D341Med (cell line): ENCODE measurements at places on chromosomes 13 and 19.

DNA sequence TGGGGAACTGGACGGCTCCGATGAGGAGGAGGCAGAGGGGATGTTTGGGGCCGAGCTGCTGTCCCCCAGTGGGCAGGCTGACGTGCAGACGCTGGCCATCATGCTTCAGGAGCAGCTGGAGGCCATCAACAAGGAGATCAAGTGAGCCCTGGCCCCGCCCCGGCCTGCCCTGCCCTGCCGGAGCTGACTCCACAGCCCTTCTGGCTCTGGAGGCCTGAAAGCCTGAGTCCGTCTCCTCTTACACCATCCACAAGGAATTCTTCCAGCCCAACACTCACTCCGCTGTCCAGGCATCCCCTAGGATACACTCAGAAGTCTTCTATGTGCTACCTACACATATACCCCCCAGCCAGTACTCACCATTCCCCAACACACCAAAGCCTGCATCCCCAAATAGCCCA lies 17.4 kb downstream of the PPFIA3 start:
- DNase-seq = no peak

- peak; percentile 36 for DNase-seq
These were observed 866 bp downstream of the COX7A1 start for GRCh38 chr19:36151144-36152018.

- no peak for DNase-seq
These were observed 32.7 kb downstream of the STK24 start for GRCh38 chr13:98544104-98544710.

DNA sequence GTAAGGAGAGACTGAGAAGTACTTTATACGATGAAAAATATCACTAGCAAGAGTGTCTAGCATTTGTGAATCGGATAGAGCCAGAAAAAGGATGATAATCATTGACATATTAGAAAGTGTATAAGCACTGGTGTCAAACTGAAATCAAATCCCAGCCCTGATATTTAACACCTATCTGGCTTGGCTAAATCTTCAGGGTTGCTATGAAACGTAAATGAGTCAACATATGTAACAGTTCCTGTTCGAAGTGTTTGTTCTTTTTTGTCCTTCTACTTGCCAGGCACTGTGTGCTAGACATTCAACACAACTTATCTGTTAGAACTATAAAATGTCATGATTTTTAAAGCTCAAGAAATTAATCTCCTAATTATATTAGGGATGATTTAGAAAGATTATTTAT lies 40.8 kb downstream of the SERPINE3 start:
- DNase-seq = peak; percentile 22

DNA sequence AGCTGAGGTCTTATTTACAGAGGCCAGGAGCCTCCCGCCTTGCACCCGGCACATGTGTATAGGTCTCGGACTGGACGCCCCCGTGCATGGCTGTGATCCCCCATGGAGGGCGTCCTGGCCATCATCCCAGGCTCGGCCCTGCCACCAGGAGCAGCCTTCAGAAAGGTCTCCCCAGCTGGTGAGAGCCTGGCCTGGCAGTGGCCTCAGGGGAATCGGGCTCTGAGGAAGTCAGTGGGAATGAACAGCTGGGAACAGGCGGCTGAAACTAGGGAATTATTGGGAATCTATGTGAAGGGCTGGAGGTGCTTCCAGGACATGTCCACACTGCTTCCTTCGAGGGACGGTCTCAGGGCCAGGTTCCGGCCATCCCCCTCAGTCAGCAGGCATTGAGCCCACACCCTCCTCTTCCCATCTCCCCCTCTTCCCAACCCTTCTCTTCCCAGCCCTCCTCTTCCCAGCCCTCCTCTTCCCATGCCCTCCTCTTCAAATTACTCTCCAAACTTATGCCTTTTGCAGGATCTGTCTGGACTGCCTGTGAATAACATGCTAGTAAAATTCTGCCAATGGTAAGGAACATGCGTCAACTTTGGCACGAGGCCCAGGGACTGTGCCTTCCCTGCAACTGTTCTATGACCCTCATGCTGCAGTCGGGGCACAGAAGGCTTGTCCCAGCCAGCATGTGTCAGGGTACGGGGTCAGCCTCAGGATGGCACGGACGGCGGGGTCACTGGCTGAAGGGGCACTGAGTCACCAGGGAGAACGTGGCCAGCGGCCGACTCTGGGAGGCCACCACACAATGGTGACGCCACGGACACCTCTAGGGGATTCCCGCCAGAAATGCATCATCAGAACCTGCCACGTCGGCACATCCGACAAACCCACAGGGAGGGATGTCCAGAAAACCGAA lies 24.2 kb upstream of the C13orf46 start:
- no peak for DNase-seq

GRCh38 chr19:15287496-15287895 lies 44.8 kb downstream of the BRD4 start:
- no peak for DNase-seq

GRCh38 chr19:30557212-30557611 lies 185.0 kb downstream of the ZNF536 start:
- no peak for DNase-seq

- DNase-seq = no peak
These were observed 215.6 kb downstream of the LIG4 start for GRCh38 chr13:107999751-108000150.

DNA sequence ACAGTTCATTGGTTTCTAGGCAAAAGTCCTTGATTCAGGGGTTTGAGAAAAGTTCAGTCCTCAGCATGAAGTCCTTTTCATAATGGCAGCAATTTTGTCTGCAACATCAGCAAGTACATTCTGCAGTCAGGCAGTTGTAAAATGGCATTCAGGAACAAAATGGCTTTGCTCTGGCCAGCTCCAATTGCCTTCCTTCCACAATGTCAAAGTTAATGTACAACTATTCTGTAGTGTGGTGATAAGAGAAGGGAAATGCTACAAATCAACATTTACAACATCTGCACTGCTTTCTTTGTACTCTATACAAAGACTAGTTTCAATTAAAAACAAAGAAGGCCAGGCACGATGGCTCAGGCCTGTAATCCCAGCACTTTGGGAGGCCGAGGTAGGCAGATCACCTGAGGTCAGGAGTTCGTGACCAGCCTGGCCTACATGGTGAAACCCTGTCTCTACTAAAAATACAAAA lies 1.8 kb upstream of the NEK3 start:
- DNase-seq = no peak

DNA sequence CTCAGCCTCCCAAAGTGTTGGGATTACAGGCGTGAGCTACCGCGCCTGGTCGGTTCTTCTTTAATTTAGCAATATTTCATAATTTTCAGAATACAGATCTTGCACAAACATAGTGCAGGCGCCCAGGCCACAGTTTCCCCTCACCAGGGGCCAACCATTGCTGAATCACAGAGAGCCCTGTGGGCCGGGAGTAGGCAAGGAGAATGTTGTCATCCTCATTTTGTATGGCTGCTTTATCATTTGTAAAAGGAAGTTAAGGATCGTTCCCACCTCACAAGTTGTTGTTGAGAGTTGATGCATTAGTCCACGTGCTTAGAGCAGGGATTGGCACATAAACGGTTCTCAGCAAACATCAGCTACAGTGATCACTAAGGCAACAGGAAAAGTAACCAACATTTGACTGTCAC lies 30.2 kb downstream of the MEIS3 start:
- no peak for DNase-seq

DNA sequence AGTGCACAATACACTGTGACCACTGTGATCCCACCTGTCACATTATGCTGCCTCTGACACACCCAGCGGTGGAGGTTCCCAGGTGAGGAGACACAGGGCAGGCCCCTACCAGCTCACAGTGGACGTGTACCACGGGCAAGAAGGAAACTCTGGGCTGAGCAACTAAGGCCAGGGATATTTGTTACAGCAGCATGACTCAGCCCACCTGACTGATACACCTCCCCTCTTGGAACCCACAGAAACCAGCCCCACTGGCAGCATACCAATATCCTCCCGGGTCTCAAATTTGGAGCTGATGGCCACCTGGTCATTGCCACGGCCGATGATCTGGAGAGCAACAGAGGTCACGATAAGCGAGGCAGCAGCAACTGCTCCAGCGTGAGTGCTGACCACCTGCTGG lies 14.9 kb downstream of the KLC3 start:
- DNase-seq = peak; percentile 10
